H4 (cell line): ENCODE measurements at places on chromosomes 4 and X.
A peak's percentile ranks its signal among the peaks of the same experiment; 100 is the strongest.

GRCh38 chr4:141346144-141346543, 125.4 kb downstream of the ZNF330 start:
- DNase-seq: peak; percentile 59

DNA sequence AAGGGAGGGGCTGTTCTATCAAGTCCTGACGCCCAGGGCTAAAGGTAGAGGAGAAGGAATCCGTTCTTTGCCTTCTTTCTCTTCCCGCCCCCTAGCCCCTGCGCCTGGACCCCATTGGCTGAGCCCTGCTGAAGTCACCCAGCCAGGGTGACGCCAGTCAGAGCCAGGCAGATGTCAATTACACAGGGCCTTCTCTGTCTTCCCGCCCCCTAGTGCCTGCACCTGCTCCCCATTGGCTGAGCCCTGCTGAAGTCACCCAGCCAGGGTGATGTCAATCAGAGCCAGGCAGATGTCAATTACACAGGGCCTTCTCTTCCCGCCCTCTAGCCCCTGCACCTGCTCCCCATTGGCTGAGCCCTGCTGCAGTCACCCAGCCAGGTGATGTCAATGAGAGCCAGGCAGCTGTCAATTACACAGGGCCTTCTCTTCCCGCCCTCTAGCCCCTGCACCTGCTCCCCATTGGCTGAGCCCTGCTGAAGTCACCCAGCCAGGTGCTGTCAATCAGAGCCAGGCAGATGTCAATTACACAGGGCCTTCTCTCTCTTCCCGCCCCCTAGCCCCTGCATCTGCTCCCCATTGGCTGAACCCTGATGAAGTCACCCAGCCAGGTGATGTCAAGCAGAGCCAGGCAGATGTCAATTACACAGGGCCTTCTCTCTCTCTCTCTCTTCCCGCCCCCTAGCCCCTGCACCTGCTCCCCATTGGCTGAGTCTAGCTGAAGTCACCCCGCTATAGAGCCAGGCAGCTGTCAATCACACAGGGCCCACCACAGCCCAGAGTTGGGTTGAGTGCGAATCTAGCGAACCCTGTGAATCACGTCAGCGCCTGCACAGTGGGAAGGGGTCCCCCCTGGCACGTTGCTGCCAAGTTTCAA, 46.4 kb downstream of the ASMT start:
- DNase-seq: no peak

DNA sequence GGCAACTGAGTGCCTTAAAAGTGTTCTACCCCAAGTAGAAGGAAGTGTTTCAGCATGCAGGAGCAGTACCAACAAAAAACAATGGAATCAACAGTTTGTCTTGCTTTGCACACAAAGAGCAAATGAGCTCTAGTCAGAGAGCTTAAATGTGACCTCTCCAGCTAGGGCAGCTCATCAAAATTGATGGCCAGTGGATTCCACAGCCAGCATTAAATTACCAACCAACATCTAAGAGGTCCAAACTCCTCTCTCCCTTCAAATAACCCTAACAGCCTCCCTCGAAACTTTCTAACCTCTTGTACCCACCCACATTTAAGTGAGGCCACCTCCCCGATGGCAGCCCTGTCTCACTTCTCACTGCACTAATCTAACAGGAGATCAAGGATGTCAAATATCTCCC, 219.9 kb downstream of the CHIC2 start:
- no peak for DNase-seq

- no peak for DNase-seq
Observed at GRCh38 chr4:174517502-174518445, 4.5 kb downstream of the HPGD start.

GRCh38 chr4:67151376-67152343, 393.6 kb downstream of the CENPC start:
- DNase-seq: no peak

DNA sequence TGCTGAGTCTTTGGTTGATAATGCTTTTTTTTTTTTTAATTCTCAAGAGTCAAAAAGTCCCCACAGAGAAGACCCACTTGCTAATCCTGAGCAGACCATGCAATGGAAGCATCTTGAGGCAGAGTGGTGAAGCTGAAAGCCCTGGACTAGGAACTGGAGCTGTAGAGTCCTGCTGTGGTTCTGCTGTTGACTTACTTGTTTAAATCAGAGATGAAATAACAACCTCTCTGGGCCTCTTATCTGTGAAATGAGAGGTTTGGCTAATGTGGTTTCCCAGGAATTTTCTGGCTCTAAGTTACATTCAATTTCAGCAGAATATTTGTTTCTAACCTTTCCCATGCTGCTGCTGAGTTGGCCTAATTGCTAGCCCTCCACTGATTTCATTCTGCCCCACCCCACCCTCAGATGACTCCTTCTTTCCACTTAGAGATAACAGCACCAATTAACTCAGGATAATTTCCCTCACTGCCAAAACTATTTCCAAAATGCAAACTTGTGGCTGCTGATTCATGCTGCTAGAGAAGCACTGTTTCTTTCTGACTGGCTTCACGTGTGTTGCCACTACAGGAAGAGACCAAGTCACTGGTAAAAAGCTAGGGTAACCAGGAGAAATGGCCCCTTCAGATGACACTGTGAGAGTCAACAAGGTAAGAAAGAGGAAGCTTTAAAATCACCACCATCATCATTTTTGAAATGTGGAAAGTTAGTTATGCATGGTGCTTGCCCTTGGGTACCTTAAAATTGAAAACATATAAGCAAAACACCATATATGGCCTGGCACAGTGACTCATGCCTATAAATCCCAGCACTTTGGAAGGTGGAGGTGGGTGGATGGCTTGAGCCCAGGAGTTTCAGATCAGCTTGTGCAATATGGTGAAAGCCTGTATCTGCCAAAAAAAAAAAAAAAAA, 326.4 kb downstream of the DCHS2 start:
- DNase-seq: peak; percentile 99

GRCh38 chr4:140702096-140702757, 54.0 kb downstream of the TBC1D9 start:
- no peak for DNase-seq

- DNase-seq: no peak
Observed at GRCh38 chr4:140769209-140769608, 13.0 kb upstream of the TBC1D9 start.

GRCh38 chr4:142416121-142416520, 430.0 kb downstream of the INPP4B start:
- no peak for DNase-seq

DNA sequence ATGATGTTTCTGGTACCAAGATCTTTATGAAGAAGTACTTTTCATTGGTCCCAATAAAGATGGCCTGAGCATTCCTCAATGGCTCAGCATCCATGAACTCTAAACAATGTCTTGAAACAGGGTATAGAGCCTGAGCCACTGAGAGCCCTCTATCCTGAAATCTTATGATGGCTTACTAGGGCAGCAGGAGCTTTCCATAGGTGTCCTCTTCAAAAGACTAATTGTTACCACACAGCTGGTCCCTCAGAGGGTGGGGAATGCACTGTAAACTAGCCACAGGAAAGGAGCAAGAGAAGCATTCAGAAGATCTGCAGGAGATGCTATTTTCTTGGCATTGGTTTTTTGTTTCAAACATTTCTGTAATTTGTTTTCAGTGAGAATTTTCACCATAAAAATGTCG, 5.6 kb upstream of the BANK1 start:
- DNase-seq: no peak

GRCh38 chr4:157706155-157706554, 466.7 kb downstream of the GASK1B start:
- no peak for DNase-seq

DNA sequence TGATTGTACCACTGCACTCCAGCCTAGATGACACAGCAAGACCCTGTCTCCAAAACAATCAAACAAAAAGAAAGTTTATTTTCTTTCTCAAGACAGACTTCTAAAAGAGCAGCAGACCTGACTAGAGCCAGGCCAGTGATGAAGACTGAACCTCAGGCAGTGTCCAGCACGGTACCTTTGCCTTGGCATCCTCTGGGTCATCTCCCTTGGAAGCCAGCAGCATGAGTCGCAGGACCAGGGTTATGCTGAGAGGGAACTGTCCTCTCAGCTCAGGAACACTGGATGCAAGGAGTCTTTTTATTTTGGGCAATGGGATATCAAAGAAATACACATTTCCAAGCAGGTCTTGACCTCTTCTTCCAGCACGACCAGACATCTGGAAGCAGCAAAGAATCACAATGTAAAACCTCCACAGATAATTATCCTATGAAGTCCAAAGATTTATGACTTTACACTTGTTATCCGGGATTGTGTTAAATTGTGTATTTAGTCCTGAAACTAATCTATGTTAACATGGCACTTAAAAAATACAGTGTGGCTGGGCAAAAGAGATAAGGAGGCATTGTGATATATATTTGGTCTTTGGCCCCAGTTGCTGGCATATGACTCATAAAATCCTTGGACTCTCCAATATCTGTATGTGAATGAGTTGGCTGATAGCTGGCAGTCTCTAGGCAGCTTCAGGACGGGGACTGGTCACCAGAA, 66.0 kb upstream of the DDX60 start:
- no peak for DNase-seq

- peak; percentile 65 for DNase-seq
Observed at GRCh38 chr4:2800691-2801596, 8.1 kb downstream of the SH3BP2 start.

GRCh38 chr4:184648313-184649025, 778 bp downstream of the CASP3 start:
- peak; percentile 40 for DNase-seq

GRCh38 chr4:54783402-54784110, 125.8 kb downstream of the KIT start:
- no peak for DNase-seq

DNA sequence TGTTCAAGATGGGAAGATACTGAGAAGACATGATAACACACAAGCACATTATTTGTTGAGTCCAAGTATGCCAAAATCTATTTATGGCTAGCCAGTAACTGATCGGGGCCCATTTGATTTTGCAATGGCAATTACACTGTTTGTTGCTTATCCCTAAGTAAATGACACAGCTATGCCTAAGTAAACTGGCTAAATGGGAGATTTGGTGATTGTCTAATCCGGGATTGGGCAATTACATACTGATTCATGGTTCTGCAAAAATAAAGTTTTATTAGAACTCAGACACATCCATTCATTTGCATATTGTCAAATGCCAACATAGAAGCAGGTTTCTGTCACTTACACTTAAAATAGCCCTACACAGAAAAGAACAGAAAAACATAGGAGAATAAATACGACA, 140.2 kb upstream of the TBL1X start:
- DNase-seq: no peak

DNA sequence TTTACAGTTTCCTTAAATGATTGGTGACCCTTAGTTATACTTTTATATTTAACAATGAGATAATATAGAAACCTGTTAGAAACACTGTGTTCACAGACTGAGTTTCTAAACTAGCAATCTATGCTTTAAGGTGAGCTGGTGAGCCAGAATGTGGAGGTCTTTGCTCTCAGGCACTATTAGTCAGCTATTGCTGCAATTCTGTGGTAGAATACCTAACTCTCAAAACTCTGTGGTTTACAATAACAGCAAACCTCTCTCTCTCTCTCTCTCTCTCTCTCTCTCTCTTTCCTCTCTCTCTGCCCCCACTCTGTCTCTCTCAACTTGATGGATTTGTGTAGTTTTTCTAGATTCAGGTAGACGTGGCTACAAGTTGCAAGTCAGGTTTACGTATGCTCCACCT, 17.6 kb upstream of the LCORL start:
- peak; percentile 21 for DNase-seq

DNA sequence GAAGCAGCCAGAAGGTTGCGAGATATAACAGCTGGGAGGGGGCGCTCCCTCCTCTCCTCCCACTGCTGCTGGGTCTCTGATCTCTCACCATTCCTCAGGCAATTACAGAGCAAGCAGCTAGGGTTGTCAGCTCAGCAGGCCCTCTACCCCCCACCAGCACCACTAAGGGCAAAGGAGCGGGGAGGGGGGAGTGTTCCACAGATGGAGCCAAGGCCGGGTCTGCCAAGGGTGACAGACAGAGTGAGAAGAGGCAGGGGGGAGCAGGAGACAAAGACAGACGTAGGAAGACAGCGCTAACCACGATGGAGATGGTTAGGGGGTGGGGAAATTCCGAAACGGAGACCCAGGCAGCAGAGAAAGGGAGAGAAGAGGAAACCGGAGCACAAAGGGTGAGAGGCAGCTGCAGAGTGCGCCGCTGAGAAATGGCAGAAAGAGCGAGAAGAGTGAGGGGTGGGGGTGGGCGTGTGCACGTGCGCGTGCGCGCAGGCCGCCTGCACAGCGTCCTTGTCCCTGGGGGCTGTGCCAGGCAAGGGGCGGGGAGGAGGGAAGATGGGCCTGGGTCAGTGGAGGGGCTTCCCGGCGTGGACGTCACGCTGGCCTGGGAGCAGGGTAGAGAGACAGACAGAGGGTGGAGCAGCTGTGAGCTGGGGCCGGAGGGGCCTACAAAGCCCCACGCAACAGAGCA, 6.9 kb downstream of the L1CAM start:
- DNase-seq: no peak

- peak; percentile 4 for DNase-seq
Observed at GRCh38 chrX:118872102-118872566, 48.5 kb downstream of the ZCCHC12 start.

DNA sequence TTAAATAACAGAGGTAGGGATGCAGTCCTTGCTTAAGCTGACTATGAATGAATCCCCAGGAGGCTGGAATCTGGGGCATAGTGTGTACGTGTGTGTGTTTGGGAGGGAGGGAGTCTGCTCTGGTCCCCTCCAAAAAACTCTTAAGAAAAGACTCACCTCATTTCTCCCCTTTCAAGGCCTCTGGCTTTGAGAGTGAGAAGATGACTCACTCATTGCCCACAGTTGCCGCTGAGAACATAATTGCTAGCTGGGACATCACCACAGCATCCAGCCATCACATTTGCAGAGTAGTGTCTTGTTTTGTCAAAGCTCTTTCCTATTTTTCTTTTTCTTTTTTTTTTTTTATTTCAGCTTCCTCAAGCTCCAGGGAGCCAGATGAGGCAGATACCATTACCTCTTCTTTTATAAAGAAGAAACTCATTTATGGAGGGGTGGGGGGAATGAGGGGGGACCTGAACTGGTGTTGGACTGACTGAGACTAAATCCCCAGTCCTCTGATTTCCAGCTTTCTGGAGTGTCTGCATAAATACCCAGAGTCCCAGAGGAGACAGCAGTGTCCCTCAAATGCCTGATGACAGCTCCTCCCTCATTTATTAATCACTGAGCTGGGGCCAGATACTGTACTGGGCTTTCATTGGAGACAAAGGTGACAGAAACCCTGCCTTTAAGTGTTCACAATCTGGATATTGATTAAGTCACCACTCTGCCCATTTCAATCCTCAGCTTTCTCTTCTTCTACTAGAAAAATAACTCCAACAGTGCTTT, 61.9 kb upstream of the LAS1L start:
- DNase-seq: peak; percentile 62

DNA sequence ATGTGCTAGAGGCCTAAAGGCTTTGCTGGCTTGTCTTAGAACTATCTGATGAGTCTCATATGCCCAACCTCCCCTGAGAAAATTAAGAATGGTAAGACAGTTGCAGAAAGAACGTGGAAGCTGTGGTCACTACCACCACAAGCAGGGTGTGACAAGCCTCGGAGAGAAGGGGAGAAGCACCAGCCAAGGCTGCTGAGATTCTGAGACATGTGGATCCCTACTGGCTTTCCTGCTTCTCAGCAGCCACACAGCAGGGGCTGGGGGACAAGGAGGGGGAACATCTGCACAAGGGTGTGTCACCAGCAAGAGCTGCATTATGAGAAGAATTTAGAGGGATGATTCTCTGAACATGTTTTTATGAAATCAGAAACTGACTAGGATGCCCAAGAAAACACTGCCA, 19.4 kb downstream of the TAPT1 start:
- no peak for DNase-seq

GRCh38 chr4:182577411-182577810, 334.2 kb downstream of the TENM3 start:
- no peak for DNase-seq
